ENCODE measurements at places on chromosomes 7 and 10.

GRCh38 chr10:124308811-124309210 is 109.9 kb downstream of the OAT start:
- no peak for DNase-seq

DNA sequence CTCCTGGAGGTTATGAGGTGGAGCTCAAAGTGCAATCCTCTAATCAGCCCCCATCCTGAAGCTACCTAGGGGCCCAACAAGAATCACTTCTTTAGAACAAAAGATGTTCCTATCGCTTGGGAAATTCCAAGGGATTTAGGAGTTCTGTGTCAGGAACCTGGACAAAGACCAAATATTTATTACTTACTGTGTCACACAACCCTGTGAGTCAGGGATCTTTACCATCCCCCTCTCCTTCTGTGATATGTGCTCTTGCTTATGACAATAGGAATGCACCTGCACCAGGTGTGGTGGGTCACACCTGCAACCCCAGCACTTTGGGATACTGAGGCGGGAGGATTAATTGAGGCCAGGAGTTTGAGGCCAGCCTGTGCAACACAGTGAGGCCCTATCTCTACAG is 485.8 kb downstream of the PLXDC2 start:
- DNase-seq: no peak

GRCh38 chr7:157523371-157523765 is 186.6 kb downstream of the DNAJB6 start:
- DNase-seq: peak; percentile 40

DNA sequence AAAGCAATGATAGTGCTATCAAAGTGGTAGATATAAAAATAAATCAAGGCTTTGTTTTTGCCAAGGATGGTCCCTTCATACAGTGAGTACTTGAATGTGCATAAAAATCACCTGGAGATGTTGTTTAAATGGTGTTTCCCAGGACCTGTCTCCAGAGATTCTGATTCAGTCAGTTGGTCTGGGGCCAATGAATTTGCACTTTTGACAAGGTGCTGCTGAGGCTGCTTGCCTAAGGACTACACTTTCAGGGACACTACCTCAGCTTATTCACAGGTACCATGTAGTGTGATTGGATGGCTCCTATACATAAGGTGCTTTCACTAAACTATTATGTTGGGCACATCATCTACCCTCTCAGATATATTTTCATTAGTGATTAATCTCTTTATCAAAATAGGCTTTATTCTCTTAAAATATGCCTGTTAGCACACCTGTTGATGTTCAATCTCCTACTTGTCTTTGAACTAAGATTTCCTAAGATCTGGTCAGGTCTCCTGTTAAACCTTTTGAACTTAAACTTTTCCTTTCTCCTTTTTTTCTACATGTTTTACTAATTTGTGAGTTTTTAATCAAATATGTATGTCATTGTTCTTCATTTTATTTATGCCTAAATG is 24.3 kb downstream of the CAPZA2 start:
- no peak for DNase-seq

GRCh38 chr7:22944510-22944909 is 69.4 kb downstream of the HYCC1 start:
- DNase-seq: no peak

GRCh38 chr7:128164061-128164954 is 76.8 kb upstream of the LEP start:
- DNase-seq: no peak

- no peak for DNase-seq
Measured at GRCh38 chr7:80760292-80760691, 121.8 kb downstream of the CD36 start.
